Left renal pelvis (tissue), 4 donors: ENCODE measurements at places on chromosomes 5 and 9.

DNA sequence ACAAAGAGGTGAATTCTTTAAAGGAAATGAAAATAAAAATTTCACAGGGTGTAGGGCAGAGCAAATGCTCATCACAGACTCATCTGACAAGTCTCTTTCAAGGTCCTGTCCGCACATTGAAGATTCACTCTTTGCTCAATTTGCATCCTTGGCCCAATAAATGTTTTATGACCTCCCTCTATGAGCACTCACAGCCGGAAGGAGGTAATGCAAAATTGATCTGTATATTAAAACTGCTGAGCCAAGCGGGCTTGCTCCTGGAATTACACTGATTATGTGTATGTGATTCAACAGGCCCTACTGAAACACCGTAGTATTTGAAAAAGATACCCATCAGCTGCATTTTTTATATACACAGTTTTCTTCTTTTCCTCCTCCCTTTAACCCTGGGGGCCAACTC lies 246.8 kb downstream of the IZUMO3 start:
- no peak for DNase-seq

- DNase-seq = no peak
Measured at GRCh38 chr9:104802110-104802509, 38.2 kb downstream of the NIPSNAP3B start.

GRCh38 chr5:127206320-127207113 lies 84.1 kb upstream of the MEGF10 start:
- no peak for DNase-seq

DNA sequence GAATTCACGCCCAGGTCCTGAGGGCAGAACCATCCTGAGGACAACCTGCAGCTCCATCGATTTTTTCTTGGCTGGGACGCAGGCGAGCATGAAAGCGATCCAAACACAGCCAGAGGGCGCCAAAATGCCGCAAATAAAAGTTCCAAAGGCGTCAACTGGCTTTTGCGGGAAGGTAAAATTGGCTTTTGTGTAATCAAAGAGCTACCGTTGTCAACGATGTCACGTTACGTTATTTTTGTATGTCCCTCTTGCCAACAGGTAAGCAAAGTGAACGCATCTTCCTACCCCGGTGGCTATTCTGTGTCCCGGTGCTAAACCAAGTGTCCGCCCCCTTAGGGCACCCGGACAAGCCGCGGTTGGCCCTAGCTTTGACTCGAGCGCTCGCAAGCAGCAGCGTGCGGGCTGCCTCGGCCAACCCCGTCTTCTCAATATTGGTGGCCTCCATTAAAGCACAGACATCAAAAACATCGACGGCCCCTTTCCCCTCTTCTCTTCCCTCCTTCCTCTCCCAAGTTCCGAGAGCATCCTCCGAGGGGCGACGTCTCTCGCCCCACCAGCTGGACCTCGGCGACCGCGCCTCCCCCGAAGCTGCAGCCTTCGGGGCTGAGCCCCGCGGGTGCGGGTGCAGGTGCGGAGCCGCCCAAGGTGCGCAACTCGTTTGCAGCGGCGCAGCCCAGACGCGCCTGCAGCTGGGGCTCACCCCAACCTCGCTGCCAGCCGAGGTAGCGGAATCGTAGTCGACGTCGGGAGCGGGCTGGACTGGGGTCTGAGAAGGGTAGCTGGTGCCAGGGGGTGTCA lies 1.1 kb upstream of the BASP1 start:
- DNase-seq = peak; percentile 76

- no peak for DNase-seq
Measured at GRCh38 chr5:88895681-88896501, 12.9 kb upstream of the MEF2C start.

GRCh38 chr9:115985657-115986056 lies 167.9 kb upstream of the PAPPA start:
- DNase-seq = no peak

- no peak for DNase-seq
Measured at GRCh38 chr5:170121321-170121720, 15.6 kb downstream of the FOXI1 start.

DNA sequence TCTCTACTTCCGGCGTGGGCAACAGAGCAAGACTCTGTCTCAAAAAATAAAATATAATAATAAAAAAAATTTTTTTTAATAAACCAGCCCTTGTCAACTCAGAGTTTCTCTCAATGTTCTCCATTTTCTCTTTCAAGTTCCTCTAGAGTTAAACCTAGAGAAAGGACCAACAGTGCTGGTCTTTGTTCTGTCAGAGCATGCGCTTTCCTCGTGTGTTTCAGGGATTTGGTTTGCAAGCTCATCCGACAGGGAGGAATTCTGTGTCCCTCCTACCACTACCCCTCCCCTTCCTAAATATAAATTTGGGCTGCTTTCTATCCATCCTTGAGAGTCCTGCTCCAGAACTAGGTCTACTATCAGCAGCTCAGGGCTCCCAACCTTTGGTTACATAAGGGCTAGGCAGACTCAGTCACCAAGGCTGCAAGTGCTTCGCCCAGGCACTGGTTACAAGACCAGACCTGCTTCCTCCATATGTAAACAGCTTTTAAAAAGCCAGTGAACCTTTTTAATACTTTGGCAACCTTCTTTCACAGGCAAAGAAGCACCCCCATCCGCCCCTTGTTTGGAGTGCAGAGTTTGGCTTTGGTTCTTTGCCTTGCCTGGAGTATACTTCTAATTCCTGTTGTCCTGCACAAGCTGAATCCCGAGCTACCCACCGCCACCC lies 13.5 kb downstream of the SETX start:
- no peak for DNase-seq

GRCh38 chr5:179217956-179218942 lies 127.0 kb downstream of the ADAMTS2 start:
- DNase-seq = no peak

DNA sequence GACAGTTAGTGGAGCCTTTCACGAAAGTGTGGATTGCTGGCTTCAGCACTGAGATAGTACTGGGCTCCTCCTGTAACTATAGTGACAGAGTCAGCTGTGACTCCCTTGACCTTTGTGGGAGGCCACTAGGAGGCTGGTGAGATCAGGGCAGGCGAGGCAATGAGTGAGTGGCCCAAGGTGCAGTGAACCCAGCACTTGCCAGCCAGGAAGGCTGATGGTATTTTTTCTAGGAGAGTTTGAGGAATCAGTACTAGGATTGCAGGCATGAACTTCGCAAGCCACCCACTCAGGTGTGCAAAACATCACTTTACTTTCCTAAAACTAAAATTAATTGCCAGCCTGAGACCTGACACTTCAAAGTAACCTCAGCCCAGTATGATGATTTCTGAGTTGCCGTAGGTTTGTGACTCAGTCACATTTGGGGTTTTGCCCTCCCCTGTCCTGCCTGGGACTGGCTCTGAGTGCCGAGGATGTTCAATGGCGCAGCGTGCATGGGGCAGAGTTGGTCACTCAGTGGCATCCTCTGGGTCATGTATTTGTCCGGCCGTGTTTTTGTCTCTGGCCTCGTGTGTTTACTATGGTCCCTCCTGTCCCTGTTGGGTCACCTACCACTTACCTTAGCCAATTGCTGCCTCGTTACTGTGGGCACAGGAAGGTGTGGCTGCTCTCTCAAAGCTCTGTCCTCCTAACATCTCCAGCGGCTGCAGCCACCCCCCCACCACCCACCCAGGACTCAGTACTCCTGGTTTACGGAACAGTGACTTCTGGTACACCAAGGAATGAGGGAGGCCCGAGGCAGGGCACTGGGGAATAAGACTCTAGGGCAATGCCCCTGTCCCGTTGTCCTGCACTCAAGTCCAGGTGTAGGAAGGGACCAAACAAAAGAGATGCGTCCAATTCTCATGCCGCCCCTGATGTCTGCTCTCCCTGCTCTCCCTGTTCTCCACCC lies 67.2 kb downstream of the IL31RA start:
- no peak for DNase-seq

GRCh38 chr5:179504191-179504590 lies 46.2 kb upstream of the RUFY1 start:
- no peak for DNase-seq

DNA sequence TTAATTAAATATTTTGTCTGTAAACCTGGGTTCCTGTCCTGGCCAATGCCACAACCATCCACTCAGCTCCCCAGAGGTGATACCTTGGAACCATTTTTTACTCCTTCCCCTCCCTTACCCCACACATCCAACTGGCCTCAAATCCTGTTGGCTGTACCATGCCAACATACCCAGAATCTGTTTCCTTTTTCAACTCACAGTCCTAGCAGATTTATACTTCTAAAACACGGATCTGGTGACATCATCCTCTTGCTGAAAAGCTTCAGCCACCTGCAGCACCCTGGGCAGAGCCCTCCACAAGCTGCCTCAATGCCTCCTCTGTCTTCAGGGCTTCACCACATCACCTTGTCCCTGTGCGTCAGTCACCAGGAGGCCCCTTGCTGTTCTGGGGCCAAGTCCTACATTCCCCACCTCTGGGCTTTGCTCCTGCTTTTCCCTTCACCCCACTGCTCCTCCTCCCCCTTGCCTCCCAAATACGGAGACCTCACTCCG lies 14.9 kb downstream of the SEMA6A start:
- DNase-seq = no peak

DNA sequence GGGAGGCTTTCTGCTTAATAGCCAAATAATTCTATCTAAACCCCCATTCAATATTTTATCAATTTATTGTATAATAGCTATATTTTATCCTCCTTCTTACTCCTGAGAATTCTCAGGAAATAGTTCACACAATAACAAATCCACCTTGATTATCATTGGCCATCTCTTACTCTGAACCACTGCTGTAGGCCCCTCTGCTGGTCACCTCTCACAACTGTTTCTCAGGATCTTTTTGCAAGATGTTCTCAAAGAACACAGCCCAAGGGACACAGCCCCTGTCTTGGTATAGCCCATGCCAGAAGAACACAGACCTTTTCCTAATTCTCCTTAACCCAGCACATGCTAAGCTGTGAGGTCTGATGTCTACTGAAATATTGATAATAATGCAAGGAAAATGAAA lies 74.9 kb upstream of the HTR4 start:
- no peak for DNase-seq

GRCh38 chr9:113187929-113188595 lies 33.0 kb downstream of the FKBP15 start:
- no peak for DNase-seq

GRCh38 chr5:143318833-143319232 lies 84.7 kb downstream of the NR3C1 start:
- no peak for DNase-seq

DNA sequence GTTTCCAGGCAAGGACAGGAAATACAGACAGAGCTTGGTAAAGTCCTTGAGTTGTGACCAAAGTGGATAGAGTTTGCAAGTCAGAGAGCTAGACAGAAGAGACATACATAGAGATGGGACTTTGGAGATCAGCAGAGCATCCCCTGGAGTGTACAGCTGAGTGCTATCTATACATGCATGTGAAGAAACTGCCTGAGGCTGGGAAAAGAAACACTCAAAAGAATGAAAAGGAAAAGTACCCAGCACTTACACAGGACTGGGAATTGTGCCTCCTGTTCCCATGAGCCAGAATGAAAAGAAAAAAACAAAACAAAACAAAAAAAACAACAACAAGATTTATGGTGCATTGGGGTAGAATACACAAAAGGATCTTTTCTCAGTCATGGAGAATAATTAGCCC lies 606.4 kb downstream of the ZNF608 start:
- no peak for DNase-seq

DNA sequence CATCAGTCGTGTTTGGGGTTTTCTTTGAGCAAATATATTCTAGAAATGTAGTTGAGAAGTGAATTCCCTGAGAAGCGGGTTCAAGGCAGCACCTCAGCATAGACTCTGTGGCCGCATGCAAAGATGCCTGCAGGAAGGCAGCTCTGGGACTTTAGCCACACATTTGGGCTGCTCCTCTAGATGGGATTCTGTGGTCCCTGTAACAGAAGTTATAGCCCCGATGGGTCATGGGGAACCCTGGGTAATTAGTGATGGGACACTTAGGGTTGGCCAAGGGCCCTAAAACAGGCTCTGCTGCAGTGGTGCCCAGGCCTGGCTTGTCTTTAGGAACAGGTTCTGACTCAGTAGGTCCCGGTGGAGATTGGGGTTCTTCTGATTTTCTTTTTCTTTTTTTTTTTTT lies 36.8 kb downstream of the PHF2 start:
- no peak for DNase-seq

DNA sequence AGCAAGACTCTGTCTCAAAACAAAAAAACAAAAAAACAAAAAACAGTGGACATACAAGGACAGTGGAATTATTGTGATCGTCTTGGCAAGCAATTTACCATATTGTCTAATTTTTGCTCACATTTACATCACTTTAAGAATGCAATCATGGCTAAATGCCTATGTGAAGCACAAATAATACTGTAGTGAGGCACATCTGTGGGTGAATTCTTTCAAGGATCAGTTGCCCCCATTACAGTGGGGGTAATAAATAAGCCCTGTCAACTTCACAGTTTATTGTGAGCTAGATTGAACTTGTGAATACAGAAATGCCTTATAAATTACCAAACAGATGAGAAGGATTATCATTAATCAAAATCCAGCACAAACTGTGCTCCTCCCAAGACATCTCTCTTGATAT lies 150.2 kb upstream of the PAPPA start:
- no peak for DNase-seq

DNA sequence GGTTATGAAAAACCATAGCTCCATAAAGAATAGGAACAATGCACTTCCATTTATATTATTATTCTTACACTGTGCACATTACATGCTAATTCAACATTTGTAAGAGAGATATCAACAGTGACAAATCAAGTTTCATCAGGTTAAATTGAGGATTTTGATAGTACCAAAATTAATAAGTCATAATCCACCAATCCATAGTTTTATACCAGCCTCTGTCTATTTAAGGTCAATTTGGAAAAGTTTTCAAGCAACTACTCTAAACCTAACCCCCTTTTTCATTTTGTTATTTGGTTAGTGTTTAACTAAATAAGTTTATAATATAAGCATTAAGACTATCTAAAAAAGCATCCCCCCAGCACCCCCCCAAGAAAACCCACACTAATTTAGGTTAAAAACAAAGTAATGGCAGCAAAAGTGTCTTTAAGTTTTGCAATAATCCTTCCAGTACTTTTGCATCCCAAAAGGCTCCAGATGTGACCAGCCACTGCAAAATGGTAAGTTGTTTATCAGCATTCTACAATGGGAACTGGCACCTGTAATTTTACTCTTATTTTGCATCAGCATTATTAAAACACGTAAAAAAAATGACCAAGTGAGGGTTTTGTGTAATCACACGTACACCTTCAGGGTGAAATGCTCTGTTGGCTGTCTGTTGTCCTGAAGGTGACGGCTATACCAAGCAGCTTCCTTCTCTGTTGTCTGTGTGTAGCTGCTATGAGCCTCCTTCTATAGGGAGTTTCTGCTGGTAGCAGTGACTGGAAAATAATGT lies 36.8 kb upstream of the SSBP2 start:
- DNase-seq = peak; percentile 90

GRCh38 chr5:26024774-26025173 lies 1013.6 kb downstream of the CDH9 start:
- no peak for DNase-seq

- DNase-seq = no peak
Measured at GRCh38 chr5:150583541-150584225, 56.8 kb upstream of the SYNPO start.
